Vagina (tissue), 2 donors: ENCODE measurements at places on chromosomes 1 and 21.
A peak's percentile ranks its signal among the peaks of the same experiment; 100 is the strongest.

DNA sequence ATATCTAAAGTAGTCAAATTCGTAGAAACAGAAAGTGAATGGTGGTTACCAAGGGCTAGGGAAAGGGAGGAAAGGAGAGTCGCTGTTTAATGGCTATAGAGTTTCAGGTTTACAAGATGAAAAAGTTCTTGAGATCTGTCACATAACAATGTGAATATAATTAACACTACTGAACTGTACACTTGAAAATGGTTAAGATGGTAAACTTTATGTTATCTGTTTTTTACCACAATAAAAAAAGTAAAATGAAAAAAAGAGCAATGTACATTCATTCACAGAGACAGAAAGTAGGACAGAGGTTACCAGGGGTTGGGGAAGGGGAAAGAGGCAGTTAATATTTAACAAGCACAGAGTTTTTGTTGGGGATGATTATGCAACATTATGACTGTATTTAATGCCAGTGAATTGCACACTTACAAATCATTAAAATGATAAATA is 53.3 kb upstream of the SEC16B start:
- DNase-seq, result no peak

DNA sequence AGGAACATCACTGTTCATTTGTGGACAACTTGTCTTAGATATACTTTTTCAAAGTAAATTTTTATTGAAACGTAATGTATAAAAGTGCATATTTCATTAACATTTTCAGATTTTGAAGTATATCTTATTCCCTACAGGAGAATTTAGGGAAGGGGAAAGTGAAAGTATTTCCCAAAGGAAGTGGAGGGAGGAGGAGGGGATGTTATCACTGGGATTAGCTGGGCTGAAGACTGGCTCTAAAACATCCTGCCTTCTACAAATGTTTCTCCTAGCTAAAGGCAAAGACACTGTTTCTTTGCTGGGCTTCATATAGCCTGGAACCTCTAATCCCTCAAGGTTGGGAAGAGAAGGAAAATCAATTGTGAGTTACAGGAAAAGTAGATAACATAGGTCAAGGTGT is 7.1 kb upstream of the ZNF697 start:
- no peak for DNase-seq

DNA sequence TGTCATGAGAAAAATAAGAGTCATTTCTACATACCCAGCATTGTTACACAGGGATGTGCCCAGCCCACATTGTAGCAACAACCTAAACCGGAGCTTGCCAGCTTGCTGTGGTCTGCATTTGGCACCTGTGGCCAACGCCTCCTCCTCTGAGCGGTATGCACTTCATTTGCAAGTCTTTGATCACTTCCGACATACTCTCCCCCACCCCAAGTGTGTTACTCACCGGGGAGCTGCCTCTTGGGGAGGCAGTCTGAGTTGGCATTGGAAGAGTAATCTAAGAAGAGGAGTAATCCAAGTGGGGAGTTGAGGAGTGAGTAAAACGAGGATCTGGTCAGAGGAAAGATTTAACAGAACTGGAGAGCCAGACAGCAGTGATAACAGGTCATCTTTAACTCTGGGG is 3.8 kb downstream of the BCL9 start:
- no peak for DNase-seq

DNA sequence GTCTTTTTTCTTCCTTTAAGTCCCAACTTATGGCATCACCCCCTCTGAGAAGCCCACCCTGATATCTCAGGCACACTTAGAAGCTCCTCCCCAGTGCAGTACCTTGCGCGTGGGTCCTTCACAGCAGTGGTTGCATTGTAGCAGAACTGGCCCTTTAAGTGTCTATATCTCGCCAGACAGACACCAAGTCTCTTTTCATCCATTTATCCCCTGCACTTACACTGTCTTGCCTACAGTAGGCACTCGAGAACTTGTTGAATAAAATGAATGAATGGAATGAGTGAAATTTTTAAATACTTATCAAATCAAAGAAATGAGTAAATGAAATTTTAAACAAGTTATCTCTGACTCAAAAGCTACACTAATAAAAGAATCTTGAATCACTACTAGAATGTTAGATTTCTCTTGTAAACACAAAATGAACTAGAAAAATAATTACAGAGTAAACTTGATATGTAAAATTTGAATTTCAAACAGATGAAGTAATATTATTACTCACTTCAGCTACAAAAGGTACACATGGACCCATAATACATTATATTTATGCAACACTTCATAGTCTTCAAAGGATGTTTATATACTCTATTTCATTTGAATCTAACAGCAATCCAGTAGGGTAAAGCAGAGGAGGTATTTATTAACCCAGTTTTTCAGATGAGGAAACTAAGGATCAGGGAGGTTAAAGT is 54.7 kb upstream of the MAN1A2 start:
- no peak for DNase-seq

GRCh38 chr1:171344473-171344820 is 30.5 kb downstream of the FMO4 start:
- no peak for DNase-seq

- no peak for DNase-seq
Measured at GRCh38 chr1:55965981-55966461, 613.3 kb downstream of the PLPP3 start.

DNA sequence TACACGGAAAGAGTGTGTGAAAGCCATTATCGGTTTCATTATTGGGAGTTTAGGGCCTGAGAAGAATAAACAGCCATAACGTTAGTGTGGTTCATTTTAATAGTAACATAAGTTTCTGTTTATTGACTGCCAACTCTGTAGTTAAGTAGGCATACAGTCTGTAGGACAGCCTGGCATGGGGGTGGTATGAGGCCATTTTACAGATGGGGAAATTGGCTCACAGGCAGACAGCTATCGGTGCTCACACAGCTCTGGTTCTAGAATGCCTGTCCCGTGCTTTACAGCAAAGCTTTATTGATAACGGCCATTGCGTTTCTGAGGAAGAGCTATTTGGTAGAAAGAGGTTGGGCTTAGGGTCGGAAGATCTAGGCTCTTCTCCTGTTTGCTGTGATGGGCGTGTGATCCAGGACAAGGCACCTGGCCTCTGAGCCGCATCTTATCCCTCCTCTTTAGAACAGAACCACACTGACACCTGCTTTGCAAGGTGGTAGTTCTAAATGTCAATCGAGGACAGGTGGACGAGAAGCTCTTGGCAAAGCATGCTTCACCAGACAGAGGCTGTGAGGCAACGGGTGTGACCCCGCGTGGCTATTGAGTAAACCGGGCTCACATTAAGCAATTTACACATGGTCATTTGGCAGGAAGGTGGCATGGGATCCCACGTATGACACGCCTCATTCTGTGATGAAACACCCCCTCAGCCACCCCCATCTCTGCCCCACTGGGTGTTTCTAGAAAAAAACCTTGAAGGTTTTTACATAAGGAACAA is 14.9 kb downstream of the ETS2 start:
- no peak for DNase-seq

DNA sequence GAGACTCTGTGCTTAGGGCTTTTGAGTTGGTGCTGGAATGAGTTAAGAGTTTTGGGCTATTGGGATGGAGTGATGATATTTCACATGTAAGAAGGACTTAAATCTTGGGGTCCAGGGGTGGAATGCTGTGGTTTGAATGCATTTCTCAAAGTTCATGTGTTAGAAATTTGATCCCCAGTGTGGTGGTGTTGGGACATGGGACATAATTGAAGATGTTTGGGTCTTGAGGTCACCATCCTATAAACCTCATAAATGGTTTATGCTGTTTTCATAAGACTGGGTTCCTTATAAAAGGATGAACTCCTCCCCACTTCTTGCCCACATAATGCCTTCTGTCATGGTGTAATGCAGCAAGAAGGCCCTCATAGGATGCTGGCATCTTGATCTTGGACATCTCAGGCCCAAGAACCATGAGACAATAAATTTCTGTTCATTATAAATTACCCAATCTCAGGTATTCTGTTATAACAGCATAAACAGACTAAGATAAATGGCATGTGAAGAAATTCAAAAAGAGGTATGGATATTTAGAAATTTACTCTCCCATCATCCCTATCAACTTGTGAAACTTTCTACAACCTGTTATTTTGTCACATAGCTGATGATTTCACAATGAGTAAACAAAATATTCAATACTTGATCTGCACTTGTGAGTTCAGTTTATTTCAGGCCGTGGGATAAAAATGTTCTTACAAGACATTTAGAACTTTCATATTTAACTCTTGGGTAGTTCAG is 48.0 kb upstream of the NEK7 start:
- DNase-seq, result no peak

DNA sequence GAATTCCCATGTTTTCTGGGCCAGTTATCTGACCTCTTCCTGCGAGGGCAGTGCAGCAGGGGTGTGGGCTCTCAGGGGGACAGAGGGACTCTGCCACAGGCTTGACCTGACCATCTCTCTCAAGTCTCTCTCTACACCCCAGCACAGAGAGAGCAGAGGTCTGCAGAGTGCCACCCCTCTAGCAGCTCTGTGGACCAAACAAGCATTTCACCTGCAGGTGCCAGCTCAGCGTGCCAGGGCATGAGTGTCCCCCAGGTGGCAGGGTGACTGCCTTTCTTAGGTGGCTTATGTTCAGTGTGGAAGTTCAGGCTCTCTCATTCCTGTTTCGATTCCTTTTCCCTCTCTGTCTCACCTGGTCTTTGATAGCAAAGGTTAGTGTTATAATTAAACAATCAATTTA is 191.3 kb downstream of the CACNA1E start:
- no peak for DNase-seq

DNA sequence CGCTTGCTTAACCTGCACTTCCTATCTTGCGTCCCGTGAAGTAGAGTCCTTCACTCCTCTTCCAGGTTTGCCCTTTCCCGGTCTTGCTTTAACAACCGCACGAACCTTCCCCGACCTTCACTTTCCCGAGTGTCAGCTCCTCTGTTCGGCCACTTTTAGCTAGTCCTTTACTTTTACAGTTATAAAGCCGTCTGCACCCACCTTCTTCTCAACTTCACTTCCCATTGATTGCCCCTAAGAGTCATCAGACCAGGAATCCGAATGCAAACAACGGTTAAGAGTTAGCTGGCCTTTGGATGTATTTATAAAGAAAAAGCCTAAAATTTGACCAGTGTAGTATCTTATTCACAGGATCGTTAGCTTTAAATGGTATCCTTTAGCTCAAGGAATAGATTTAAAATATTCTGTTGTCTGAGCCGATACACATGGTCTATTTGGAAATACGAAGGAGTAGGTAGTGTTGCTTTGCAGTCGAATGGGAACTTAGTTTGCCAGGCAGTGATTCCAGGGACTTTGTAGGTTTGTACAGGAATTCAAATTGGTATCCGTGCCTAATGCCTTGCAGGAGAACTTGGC is 1.4 kb downstream of the PPP2R5A start:
- no peak for DNase-seq

GRCh38 chr1:114833421-114833820 is 21.2 kb upstream of the SYCP1 start:
- DNase-seq, result no peak

- DNase-seq, result no peak
Measured at GRCh38 chr1:56397811-56398231, 181.5 kb downstream of the PLPP3 start.

DNA sequence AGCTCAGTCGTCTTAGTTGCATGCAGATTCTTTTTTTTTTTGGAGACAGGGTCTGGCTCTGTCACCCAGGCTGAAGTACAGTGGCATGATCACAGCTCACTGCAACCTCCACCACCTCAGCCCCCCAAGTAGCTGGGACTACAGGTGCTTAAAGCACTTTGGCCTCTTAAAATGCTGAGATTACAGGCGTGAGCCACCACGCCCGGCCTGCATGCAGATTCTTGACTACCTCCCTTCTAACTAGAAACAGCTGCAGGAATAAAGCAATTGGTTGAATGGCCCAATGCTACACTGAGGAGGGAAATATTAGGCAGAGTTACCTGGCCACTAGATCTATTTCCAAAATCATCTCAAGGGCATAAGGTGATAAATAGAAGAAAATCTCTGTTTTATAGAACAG is 29.5 kb upstream of the TTC39A start:
- no peak for DNase-seq

DNA sequence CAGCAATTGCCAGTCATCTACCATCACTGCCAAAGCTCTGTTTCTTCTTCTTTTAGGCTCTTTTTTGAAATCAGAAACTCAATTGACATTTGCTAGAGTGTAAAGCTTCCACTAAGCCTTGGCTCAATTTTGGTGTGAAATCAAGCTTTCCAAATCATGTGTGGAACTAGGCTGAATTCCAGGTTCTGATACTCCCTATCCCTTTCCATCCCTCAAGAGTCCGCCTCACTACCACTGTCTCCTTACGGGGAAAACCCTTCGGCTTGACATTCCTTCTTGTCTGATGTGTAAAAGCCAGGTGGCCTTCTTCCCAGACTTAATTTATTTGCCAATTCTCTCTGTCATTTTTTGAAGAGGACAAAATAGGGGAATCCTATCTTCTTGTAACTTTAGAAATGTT is 47.2 kb upstream of the PRMT6 start:
- DNase-seq, result no peak

DNA sequence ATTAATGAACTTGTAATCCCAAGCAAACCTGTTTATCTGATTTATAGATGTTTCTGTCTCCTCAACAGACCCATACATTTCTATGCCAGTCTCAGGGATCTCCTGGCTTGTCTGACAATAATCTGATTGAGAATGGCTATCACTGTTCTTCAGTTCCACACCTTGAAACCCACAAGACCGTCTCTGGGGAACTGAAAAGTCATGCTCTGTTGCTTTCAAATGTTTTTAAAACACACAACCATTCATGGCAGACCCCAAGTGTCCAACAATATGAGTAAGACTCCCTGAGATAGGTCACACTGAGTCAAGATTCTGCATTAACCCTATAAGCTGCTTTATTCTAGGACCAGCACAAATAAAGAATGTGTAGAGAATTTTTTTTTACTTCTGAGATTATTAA is 611.2 kb upstream of the PLXNA2 start:
- no peak for DNase-seq

- no peak for DNase-seq
Measured at GRCh38 chr1:244642526-244642925, 10.4 kb upstream of the DESI2 start.

DNA sequence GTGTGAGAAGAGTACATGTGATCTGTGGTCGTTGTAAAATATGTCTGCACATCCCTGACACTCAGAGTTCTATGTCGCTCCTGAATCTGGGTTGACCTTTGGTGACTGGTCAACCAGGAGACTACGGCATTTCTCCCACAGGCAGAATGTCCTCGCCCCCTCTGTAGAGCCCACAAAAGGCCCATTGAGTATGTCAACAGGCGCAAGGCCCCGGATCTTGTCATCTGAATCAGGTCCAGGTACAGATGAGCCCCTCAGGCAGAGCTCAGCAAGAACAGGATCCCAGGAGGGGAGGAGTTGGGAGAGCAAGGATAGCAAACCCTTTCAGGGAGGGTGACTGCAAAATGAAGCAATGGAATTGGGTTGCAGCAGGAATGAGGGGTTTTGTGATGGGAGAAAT is 126.5 kb downstream of the MATN1 start:
- DNase-seq, result peak; percentile 49
